ENCODE measurements at places on chromosomes 2 and 18.

DNA sequence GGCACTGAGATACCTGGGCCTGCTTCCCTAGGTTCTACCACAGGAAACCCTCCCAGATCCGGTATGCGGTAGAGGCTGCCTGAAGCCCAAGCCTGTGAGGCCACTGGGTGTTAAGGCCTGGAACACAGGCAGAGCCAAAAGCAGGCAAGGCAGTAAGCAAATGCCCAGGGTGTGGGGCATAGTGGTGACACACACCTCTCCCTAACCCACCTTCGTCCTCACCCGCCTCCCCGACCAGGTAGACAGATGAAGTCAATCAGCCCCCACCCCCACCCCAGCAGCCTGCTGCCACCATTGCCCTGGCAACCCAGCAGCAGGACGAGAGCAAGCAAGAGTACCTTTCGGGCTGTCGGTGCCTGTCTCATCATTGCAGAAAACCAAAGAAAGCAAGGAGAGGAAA is 6.1 kb downstream of the DCTN1 start:
- DNase-seq = no peak

DNA sequence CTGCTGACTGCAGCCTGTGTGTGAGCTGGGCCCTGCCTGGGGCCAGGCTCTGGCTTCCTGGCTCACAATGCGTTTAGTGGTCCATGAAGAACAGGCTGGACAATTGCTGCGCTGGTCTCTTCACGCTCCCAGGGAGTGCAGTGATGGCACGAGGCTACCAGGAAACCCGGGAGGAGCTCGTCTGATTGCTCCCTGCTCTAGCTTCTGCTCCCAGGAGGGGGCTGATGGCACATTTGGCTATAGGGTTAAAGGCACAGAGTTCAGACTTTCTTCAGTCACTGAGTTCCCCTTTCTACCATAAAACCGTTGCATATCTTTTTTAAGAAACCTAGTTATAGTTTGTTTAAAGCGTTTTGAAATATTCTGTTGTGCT is 60.1 kb downstream of the KCNF1 start:
- DNase-seq = no peak

GRCh38 chr2:28991021-28991420 is 9.9 kb downstream of the TOGARAM2 start:
- DNase-seq = no peak

DNA sequence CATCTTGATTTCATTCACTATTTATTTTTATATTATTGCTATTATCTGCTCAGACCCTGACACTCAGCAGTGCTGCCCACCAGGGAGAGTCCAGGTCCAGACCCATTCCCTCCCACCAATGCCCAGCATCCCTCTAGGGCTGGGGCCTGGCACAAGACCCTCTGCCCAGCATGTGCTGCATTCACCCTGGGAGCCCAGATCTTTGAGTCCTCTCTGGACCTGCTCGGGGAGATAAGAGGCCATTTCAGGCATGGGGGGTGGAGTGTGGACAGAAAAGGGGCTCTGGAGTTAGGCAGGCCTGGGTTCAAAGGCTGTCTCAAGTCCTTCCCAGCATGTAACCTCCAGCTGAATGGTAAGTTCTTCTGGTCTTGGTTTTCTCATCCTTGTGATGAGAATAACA is 209.6 kb downstream of the CYP26B1 start:
- no peak for DNase-seq

DNA sequence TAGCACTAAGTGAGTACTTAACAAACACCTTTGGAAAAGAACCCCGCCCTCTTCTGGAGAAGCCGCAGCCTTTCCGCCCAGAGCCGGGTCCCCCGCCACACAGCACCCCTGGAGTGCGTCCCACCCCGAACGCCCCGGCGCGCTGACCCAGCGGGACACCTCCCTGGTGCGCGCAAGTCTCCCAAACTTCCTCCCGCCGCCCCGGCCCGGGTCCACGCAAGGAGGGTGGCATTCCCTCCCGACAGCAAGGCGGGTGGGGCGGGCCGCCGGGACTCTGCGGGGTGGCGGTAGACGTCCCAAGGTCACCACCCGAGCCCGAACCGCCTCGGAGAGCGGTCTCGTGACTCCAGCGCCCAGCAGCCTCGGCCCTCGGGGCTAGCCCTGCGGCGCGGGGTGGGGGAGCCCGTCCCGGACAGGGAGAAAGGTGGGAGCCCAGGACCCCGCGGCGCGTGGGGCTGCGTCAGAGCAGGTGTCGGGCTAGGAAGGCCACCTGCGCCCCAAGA is 598 bp downstream of the CCDC93 start:
- peak; percentile 18 for DNase-seq

GRCh38 chr2:10079870-10080535 is at the start of gene CYS1:
CYS1 (minus strand) TSS chr2:10080411; CDS start chr2:10080223, 188 bp downstream.
- DNase-seq = no peak

DNA sequence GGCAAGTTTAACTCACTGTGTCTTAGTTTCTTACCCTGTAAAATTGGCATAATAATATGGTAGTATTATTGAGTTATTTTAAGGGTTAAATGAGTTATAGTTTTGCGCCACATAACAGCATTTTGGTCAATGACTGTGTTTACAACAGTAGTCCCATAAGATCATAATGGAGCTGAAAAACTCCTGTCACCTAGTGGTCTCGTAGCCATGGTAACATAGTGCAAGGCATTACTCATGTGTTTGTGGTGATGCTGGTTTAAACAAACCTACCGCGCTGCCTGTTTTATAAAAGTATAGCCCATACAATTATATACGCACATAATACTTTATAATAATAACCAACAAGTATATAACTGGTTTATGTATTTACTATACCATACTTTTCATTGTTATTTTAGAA is 15.8 kb downstream of the UNC80 start:
- DNase-seq = no peak

GRCh38 chr2:120536141-120536540 is 190.2 kb downstream of the INHBB start:
- no peak for DNase-seq

DNA sequence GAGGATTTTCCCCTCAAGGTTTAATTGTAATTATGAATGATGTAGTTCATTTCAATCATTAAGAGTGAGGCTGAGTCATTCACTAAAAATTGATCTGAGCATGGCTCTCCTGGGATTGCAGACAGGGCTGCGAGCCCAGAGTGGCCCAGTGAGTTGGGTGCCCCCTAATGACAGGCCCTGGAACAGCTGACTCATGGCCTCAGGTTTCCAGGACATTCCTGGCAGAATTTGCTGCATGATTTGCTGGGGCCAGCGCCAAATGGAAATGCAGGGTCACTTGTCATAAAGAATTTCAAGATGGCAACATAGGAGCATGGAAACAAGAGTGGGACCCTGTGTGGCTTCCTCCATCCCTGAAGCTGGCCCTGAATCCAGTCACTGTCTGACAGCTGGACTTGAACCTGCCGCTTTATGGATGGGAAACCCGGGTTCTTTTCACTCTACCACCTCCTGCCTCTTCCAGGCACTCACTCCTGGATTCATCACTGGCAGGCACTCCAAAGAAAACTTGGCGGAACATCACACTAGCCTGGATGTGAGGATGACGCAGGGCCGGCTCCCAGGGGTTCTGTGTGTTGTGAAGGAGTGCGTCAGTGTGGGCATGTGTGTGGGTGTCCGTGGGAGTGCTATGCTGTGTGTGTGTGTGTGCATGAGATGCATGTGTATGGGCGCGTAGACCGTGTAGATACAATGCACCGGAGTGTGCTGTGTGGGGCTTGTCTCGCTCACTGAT is 15.2 kb downstream of the OTOF start:
- no peak for DNase-seq

DNA sequence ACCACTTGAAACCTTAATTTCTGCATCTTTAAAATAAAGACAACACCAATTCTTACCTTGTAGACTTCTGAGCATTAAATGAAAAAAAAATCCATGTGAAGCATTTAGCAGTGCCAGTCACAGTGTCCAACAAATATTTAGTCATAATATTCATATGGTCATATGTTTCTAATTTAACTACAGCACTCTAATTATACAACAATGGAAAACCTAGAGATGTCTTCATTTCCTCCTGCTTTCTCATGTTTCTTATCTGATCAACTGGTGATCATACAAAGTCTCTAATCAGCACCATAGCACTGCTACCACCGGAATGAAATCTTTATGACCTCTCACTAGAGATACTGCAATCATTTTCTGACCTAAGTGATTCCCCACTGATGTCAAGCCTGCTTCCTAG is 10.2 kb upstream of the SCN3A start:
- DNase-seq = no peak

- no peak for DNase-seq
Measured at GRCh38 chr2:152037743-152038435, 61.0 kb downstream of the CACNB4 start.

GRCh38 chr2:43032213-43033015 is 194.0 kb downstream of the ZFP36L2 start:
- no peak for DNase-seq
